ENCODE measurements at places on chromosomes 16 and 17.

GRCh38 chr17:6506679-6507231, 49.6 kb downstream of the PITPNM3 start:
- DNase-seq = no peak

GRCh38 chr17:64331931-64332493, 58.6 kb downstream of the PECAM1 start:
- no peak for DNase-seq

GRCh38 chr17:47690121-47690520, 3.8 kb upstream of the TBKBP1 start:
- no peak for DNase-seq

GRCh38 chr17:17448076-17448475, 28.7 kb upstream of the MED9 start:
- DNase-seq = no peak

DNA sequence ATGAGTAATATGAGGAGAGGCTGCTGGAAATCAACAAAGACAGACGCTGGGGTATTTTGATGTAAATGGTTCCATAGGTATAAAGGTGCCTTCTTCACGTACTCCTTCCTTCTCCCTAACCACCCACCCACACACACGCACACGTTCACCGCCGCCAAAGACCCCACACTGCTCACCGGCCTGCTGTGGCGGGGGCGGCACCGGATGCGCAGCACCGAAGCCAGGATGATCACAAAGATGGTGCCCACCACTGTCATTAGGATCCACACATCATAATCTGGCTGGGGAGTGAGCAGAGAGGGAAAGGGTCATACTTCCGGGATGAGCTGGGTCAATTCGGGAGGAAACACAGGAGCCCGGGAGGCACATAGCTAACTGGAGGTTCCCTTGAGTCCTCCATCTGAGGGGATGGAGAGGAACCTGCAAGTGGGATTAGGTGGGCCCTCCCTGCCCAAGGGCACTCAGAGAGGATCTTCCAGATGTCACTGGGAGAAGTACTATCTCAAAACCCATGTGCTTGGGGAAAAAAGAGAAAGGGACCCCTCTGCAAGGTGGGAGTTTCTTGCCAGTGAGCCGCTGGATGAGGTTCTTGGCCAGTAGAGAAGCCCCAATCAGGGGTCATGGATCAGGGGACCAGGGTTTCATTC, 10.5 kb upstream of the SUPT4H1 start:
- no peak for DNase-seq

- no peak for DNase-seq
Observed at GRCh38 chr16:23899869-23900268, 64.1 kb downstream of the PRKCB start.

DNA sequence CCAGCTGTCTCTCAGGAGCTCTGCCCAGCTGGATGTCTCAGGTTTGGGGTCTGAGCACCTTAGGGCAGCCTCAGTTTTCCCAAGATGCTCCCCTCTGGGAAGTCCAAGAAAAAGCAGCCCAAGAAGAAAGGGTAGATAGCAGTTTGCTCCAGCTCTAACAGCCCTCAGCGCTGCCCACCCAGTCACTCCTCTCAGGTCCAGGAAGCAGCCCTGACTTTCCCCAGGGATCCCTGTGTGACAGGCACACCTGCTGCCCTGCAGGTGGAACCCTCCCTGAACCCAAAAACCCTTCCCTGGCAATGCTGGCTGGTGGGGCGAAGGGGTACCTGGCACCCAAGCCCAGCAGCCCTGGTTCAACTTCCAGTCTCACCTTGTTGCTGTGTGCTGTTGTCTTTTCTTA, 48.1 kb downstream of the BEAN1 start:
- DNase-seq = no peak

DNA sequence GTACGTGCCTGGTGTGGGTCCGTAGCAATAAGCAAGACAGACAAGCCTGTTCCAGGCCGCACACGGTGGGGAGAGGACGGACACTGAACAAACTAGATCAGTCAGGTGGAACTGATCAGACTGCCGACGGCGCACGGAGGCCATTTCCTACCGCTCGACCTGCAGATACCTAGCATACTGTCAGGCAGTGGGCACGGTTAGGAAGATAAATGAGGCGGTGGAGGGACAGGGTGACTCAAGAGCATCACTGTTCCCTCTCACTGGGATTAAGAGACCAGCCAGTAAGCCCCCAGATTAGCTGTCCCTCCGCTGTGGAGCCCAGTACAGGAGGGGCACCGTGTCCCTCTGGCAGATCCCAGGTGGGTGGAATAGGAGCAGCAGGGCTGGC, 4.8 kb downstream of the AANAT start:
- no peak for DNase-seq

- no peak for DNase-seq
Observed at GRCh38 chr16:76265434-76266045, 11.7 kb upstream of the CNTNAP4 start.

GRCh38 chr16:74556375-74556922, 50.5 kb downstream of the GLG1 start:
- no peak for DNase-seq

Measured in T-helper 9 cell (primary cell).